Left renal cortex interstitium (tissue), 4 donors: ENCODE measurements at places on chromosomes 11 and 22. TPM values are rescaled to one million over a fixed set of nuclear protein-coding genes. Genes with fewer than 3 reads are reported as not detected.

DNA sequence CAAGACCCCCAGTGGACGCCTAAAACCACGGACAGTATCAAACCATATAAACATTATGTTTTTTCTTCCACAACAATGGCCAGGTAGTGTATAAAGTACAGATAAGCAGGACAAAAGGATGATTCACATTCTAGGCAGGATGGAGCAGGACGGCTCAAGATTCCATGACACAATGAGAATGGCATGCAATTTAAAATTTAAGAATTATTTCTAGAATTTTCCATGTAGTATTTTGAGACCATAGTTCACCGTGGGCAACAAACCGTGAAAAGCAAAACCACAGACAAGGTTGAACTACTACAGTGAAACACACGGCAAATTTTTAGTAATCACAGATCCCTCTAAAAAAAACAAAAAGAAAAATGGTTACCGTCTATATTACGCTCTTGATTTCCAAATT, 7.5 kb downstream of the NARS2 start:
- DNase-seq, result no peak

- peak; percentile 75 for DNase-seq
Measured at GRCh38 chr11:69088676-69089146, 40.0 kb downstream of the TPCN2 start.

The UPK3A gene
- 2.7 TPM for polyA plus RNA-seq

GRCh38 chr11:118060081-118060661, 16.7 kb upstream of the TMPRSS4 start:
- no peak for DNase-seq

The GRAP2 gene
- 1.3 TPM for polyA plus RNA-seq

The STARD10 gene
- polyA plus RNA-seq, result 80.9 TPM

- DNase-seq, result no peak
Measured at GRCh38 chr11:78708388-78708787, 133.7 kb upstream of the NARS2 start.

- DNase-seq, result no peak
Measured at GRCh38 chr11:64444838-64445441, 86.0 kb downstream of the RPS6KA4 start.
